ENCODE measurements at places on chromosomes 6 and 20.

DNA sequence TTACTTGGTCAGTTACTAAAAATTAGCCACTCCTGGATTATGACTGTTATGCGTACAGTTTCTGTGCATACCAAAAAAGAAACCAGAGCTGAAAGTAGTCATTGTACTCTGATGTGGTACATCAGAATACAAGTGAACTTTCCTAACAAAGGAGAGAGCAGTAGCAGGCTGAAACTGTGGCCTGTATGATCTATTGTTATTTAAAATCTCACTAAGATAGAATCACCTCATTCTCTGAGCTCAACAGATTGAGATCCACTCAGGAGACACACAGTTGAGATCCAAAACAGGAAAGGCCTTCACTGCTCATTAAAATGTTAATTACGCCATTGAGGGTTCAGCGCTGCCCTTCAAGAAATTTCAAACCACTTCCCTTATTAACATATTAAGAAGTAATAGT lies 576.4 kb downstream of the LMBRD1 start:
- DNase-seq = no peak

DNA sequence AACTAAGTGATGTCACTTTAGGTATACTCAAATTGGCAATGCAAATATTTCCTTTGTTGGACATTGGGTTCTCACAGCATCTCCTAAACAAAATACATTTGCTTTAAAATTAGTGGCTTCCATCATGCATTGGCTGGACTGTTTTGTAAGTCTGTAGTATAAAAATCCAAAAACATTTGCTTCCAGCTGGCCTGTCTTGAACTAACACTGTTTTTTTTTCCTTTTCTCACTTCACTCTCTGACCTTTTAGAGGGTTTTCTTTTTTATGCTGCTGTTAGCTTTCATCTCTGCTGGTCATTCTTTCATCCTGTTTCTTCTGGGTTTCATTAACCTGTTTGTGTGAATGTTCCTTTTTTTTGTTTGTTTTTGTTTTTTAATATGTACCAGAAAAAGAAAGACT lies 121.7 kb upstream of the MLIP start:
- no peak for DNase-seq

- no peak for DNase-seq
These were observed 39.7 kb downstream of the PREP start for GRCh38 chr6:105363100-105363754.

- no peak for DNase-seq
These were observed 138.1 kb downstream of the TFAP2A start for GRCh38 chr6:10276660-10277287.

DNA sequence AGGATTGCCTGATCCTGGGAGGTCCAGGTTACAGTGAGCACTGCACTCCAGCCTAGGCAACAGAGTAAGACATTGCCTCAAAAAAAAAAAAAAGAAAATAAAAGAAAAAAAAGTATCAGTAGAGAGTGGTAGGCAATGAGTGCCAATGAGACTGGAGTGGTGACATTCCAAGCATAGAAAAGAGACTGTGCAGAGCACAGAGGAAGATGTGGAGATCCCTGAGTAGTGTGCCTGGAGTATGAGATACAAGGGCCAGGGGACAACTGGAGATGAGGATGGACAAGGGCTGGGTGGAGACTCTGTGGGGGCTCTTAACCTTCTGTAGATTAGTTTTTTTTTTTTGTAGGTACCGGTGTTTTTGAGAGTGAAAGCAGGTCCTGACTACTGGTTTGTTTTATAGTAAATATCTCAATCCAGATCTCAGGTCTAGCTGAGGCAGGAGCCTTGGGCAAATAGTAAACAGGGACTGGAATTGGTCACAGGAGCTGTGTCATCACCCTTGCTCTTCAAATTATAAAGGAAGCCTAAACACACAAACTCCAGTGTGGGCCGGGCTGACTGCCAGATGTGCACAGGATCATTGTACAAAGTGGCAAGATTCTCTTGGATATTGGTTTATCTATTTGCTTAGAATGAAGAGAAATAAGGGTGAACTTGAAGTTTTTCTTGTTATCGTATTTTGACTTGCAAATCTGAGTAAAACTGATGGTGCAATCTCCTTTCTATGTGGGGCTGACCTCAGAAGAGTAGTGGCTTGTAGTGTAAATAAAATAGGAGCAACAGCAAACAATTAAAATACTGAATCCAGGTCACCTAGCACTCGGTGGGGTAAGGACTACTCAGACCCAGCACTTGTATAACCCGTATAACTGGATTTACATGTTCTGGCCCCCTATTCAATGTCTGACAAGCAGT lies 144.9 kb downstream of the SOX4 start:
- DNase-seq = no peak

DNA sequence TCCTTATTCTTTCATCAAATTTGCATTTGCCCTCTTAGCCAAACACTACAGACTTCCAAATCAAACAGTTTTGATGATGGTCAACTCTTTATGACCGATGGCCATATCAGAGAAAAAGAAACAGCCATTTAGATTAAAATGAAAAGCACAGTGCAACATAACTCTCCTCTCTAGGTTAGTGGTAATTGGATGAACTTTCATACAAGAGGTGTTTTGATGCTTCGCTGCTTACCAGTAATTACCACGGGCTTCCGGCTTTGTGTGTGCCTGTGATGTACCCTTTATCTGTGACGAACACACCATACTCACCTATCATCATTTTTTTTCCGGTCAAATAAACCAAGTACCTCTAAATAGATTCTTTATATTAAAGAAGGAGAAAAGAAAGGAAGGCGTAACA lies 181.8 kb downstream of the FOXA2 start:
- DNase-seq = no peak

DNA sequence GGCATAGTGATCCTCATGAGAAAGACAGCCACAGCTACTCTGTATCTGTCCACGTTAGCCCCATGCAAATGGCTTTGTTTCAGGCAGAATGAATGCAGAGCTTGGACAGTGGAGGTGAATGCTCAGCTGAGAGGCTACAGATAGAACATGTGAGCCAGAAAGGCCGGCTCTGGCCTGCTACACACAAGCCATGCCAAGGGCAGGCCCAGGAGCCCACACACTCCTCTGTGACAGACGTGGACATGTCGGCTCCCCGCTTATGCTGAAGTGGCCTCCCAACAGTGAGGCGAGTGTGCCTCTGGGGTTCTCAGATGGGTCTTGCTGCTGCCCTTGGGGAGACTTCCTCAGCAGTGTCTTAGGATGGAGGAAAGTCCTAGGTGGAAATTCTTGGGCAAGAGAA lies 159.6 kb downstream of the SYNDIG1 start:
- no peak for DNase-seq

GRCh38 chr20:61724376-61724775 lies 341.3 kb downstream of the TAF4 start:
- DNase-seq = no peak

DNA sequence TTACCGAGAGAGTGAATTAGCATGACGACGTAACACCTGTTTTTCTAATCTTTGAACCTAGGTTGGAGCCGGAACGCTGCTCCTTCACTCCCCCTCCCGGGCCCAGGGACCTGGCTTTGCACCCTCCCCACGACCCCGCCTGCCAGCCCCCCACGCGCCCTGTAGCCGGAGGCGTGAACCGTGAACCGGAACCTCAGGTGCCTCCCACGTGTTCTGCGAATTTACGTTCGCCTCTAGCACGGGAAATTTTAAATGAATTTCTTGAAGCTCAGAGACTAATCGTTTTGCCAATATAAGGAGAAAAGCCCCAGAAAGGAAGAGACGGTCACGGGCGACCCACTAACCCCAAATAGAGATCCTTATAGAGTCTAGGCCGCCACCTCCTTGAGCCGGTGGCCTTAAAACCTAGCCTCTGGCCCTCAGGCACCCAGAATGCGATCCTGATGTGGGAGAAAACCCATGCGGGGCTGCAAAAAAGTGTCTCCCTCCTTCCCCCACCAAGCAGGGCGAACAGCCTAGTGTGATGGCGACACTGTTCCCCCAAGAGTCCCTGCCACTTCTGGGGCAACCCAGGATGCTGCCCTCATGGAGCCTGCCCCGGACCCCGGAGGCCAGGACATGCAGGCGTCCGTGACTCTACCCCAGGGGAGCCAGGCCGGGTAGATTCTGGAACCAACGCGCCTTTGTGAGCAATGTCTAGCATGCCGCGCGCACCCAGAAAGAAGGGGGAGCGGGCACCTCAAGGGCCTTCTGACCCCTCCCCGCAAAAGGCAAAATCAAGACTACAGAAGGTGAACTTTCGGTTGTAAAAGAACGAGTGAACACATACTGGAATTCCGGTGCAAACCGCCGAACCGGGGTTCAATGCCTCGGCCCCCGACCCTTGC lies 2.7 kb upstream of the SIM1 start:
- DNase-seq = no peak

DNA sequence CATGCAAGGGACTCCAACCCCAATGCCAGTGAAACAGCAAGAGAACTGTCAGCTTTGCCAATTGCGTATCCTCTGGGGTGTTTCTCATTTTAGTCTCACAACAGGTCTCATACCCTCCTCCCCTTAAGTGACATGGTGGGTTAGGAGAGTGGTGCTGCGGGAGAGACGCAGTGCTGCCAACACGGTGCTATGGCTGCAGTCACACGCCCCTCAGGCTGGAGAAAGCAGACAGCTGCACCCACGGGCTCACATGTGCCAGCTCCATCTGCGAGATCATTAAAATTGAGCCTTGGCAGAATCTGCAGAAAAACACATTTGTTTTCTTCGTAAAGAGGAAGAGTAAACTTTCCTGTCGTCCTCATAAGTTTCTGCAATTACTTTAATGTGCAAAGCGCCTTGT lies 114.7 kb downstream of the ANKRD60 start:
- DNase-seq = no peak

- no peak for DNase-seq
These were observed 107.3 kb upstream of the BCLAF1 start for GRCh38 chr6:136396908-136397307.

DNA sequence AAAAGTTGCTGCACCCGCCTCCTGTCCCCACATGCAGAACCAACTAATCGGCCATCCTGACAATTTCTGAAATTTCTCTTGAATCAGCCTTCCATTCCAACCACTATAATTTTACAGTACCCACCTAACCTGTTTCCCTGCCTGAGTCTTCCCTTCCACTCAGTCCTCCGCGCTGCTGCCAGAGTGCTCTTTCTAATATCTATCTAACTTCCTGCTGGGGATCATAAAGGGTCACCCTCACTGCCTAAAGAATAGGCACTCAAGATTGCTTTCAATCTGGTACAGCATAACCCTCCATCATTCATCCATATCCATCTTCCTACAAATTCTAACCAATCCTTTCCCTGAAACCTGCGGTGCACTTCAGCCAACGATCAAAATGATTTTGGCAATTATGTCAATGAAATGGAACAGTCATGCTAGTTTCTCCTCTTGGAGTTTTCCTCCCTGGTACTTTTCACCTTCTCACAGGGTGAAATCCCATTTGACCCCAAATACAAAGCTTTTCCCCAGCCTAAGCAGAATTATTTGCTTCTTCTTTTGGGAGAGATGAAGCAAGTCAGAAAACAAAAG lies 117.5 kb upstream of the BEND6 start:
- no peak for DNase-seq

- no peak for DNase-seq
These were observed 571.4 kb downstream of the PRKN start for GRCh38 chr6:162156146-162156545.

DNA sequence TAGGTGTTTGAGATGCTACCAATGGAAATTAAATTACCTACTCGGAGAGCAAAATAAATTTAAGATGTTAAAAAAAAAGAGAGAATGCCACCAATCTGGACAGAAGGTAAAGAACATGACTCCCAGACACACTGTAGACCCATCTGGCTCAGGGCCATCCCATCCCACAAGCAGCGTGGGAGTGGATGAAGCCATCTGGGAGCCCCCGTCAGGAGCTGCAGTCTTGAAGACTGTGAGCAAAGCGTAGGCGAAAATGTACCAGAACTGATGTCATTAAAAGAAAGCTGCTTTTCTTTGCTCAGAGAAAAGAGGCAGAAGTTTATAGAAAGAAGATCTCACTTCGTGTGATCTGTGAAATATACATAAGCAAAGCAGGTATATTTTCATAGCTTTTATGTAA lies 815.7 kb downstream of the QKI start:
- DNase-seq = no peak

- no peak for DNase-seq
These were observed 73.8 kb downstream of the TOX2 start for GRCh38 chr20:43988451-43988850.
